ENCODE measurements at places on chromosomes 6 and 20.

- DNase-seq, result peak; percentile 12
These were observed 532 bp upstream of the NPBWR2 start for GRCh38 chr20:64107736-64108457.

DNA sequence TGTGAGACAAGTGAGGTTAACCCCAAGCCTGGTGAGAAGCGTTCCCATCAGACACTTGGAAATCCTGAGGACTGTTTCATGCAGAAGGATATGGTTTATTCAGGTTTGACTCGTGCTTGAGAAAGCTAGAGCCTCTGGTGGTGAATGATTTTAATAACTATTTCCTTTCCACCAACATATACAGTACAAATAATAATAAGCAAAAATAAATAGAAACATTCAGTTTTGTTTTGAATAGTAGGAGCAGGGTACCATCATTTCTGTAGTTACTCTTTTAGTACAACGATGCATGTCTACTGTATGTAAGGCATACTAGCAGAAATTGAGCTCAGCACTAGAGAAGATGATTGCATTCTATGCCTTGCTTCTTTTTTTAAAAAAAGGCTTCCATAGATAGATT, 33.5 kb downstream of the PLG start:
- no peak for DNase-seq

DNA sequence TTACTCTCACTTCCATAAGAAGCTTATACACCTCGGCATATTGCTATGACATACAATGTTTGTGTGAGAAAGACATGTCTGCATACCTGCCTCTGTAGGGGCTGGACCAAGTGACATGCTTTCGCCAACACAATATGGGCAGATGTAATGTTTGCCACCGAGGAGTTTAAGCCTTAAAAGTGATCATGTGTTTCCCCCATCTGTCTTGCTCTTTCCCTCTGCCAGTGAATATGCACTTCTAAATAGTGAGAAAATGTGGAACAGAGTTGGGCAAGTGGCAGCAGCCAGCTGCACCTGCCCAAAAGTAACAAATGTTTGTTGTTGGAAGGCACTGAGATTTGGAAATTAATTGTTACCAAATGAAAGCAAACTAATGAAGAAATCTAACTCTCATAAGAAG, 274.8 kb upstream of the BTBD3 start:
- DNase-seq, result no peak

DNA sequence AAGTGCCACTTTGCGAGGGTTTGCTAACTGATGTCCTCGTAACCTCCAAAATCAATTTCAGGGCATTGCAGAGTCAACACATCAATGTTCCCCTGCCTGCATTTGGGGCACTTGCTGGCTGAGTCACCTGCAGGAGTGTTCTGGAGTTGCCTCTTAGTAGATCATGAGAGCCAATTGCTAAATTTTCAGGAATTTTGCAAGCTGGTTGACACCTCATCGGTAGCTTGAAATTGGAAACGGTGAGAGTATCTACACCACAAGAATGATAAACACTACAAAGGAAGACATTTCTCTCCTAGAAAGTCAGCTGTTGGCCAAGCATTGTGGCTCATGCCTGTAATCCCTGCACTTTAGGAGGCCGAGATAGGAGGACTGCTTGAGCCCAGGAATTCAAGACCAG, 10.8 kb upstream of the BFSP1 start:
- no peak for DNase-seq

DNA sequence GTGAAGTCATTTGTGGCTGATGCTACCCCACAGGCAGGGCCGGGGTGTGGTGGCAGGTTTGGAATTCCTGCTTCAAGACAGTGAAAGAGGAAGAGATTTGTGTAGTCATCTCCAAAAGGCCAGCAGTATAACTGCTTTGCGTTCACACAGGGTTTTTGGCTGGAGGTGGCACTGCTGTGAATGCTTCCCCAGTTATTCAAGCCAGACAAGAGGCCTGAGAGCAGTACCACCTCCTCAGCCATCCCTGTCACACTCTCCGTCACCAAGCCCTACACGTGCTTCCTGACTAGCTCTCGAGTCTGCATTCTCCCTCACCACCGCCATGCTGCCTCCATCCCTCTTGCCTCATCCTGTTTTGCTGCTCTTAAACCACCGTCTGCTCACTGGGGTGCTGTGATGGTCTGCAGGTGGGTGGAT, 23.9 kb downstream of the ARMC2 start:
- DNase-seq, result peak; percentile 29

GRCh38 chr20:48624315-48625020, 203.3 kb downstream of the PREX1 start:
- DNase-seq, result no peak

DNA sequence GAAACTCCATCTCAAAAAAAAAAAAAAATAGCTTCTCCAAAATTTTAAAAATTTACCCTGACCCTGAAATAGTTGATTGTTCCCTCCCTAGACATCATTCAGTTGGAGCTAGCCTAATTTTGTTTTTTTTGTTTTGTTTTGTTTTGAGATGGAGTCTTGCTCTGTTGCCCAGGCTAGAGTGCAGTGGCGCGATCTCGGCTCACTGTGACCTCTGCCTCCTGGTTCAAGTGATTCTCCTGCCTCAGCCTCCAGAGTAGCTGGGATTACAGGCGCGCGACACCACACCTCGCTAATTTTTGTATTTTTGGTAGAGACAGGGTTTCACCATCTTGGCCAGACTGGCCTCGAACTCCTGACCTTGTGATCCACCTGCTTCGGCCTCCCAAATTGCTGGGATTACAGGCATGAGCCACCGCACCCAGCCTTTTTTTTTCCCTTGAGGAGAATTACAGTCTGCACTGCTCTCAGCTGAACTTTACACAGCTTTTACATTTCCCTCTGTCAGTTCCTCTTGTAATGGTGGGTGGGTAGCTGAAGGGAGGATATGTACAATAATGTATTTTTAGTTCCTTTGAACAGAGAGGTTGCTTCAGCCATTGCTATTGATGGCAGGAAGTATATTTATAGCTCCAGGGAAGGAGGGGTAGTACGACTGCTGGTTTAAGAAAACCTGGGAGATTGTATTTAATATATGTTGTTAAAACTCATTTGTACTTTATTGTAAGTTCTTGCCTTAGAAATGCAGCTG, 27.7 kb downstream of the PTPRA start:
- DNase-seq, result no peak

GRCh38 chr6:144317736-144318135, 32.6 kb downstream of the UTRN start:
- DNase-seq, result no peak

DNA sequence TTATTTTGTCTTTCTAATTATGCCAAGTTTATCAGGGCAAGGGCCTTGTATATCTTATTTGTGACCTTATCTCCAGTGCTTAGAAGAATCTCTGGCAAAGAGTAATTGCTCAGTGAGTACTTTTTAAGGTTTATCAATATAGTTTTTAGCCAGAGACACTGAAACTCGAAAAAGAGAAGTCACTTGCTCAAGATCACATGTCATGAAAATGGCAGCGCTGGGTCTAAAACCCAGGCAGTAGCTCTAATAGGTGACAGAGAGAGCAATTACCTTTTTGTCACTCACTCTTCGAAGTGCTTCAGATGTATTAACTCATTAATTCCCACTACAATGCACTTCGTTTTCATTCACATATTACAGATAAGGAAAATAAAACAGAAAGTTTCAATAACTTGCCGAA, 667.5 kb downstream of the DOK5 start:
- no peak for DNase-seq

GRCh38 chr6:145631374-145631773, 103.9 kb downstream of the EPM2A start:
- DNase-seq, result no peak

DNA sequence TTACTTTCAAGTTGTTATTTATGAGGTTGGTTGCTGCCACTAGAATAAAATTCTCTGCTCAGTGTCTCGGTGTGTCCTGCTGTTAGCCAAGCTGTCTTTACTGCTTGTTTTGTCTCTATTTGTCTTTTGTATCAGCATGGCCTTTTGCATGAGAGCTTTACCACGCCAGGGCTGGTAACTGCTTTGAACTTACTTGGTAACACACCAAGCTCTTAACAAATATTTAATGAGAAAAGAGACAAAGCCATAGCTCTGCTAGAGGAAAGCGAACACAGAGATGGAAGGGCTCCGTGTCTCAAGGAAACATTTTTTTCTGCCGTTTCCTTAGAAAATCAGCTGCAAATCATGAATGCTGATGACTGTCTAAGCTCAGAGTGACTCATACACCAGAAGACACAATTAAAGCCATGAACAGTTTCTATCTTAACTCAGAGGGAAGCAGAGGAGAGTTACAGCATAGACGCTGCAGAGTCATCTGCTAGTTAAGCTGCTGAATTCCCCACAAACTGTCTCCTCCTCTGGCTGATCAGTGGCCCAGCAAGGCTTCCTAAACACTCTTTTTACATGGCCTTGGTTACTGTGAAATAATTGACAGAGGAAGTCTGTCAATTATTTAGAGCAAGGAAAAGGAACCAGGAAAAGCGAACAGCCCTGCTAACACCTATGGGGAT, 44.8 kb downstream of the AGPAT4 start:
- DNase-seq, result no peak

All from activated T-cell treated with anti-CD3 and anti-CD28 coated beads, Interleukin-2, amount 50 U/mL, for 1 hour (primary cell).